ENCODE measurements at places on chromosomes 12 and 14.

DNA sequence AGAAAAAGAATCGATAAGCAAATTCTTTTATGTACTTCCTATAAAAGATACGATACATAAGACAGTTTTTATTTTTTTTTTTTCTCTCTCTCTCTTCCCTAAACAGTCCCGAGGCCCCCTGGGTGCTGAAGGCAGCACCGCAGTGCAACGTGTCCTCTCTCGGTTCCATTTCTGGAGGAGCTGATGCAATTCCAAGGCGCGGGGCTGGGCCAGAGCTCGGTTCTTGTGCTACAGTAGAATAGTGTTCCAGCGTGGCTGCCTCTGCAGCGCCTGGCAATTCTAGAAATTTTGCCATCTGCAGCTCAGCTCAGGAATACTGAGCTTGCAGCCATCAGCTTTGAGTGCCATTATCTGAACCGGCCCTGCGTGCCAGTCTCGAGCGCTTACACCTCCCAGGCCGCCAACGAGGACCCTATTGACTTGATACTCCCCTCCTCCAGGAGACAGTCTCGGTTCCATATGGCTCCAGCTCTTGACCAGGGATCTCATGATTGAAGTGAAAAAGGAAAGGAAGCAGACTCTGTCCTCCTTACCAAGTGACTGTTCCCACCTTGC lies 630 bp downstream of the ALDH1L2 start:
- DNase-seq: no peak

DNA sequence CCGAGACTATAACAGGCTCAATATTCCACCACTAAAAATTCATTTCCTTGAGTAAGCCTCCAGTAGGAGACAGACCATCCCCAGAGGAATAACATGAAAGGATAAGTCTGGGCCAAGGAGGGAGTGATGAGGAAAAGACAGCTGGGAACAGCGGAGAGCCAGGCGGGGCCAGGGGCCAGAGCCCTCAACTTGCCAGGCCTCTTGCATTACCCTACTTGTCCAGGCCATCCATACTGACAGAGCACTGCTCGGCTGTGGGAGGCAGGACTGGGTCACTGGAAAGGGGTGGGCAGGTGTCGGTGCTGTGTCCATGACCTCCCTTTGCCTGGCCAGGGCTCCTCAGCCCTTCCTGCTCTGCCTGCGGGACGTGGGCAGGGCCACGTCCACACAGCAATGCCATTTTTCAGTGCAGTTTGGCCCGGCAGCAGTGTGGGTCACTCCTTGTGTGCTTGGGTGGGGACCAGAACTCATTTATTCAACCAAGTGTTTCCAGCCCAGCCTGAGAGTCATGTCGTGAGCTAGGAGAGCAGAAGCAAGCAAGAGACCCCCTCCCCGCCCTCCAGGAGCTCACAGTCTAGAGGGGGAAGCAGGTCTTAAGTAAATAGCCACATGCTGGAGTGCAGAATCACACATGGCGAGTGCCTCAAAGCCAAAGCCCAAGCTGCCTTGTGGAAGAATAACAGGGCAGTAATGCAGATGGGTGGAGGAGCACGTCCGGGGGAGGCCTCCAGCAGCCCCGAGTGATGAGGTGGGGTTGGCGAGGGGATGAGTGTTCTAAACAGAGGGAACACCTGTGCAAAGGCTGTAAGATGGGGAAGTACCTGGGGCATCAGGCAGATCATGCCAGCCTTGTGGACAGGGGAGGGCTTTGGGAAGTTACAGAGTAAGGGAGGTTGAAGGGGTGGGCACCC lies 8.9 kb upstream of the FAIM2 start:
- no peak for DNase-seq

GRCh38 chr14:50937325-50937724 lies 7.0 kb downstream of the PYGL start:
- DNase-seq: no peak

GRCh38 chr14:105415481-105416428 lies 3.9 kb upstream of the MTA1 start:
- DNase-seq: no peak

GRCh38 chr14:35766700-35767082 lies 42.4 kb downstream of the RALGAPA1 start:
- no peak for DNase-seq

DNA sequence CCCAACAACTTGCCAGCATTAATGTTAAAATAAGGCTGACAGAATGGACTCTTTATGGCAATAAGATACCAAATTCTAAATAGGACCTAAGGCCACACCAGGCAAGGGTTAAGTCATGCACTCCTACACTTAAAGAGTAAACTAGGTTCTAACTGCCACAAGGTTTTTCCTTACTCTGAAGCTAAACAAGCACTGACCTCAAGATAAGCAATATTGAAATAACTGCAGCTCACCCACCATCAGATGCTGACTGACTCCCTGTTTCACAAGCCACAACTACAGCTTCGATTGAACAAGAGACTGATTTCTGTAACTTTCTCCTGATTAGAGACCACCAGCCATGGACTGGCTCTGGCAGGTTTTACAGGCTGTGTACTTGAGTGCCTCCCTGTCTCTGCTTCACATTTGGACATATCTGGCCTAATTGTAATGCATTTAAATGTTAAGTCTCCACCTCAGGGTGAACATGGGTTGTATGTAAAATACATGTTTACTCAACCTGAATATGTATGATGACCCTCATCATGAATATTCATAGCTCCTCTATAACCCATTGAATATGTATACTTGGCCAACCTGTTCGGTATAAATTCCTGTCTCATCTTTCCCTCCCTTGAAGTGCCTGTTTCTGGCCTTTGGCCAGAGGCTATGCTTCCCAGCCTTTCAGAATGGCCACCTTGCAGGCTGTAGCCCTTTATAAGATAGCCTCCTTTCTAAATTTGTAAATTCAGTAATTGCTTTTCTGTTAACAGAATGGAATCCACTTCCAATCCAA lies 70.5 kb upstream of the DAAM1 start:
- no peak for DNase-seq

GRCh38 chr12:21337453-21337852 lies 2.7 kb upstream of the SLCO1A2 start:
- DNase-seq: no peak
